ENCODE measurements at places on chromosomes 2 and 18.

DNA sequence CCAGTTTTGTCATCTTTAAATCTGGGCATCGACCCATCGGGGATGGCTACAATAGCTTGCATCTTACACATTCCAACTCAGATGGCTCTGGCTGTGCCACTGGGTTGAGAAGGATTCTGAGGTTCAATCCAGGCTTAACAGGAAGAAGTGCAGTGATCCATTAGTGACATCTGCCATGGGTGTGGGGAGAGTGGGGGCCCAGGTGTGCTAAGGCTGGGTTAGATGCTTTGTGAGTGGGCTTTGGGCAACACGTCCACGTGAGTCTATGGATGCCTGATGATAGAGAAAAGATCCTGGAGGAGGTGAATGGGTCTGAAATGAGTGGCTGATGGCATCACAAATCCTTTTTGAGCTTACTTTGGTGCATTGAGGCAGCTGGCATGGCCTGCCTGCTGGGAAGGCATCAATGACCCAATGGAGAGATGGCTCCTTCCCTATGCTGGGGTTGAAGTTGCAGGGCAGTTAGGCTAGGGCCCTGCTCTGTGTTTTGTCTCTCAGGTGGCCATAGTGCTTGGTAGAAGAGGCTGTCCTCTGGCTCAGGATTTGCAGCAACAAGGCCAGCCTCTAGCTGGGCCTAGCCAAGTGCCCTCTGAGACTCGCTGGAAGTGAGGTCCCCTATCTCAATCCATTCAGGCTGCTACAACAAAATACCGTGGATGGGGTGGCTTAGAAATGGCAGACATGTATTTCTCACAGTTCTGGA, 56.7 kb downstream of the HS1BP3 start:
- DNase-seq, result no peak

GRCh38 chr18:22446325-22446724, 28.6 kb upstream of the CTAGE1 start:
- no peak for DNase-seq

DNA sequence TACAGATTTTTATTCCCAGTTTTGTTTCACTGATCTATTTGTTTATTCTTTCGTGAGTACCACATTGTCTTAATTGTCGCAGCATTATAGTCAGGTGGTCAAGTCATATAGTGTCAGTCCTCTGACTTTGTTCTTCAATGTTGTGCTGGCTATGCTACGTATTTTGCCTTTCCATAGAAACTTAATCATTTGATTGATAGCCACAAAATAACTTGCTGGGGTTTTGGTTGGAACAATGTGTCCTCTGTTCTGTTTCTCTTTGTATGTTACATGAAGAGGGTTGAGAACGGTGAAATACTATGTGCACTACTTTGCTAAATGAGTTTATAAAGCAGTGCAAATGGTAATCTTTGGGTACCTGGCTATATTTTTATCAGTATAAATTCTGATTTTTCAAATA, 64.9 kb upstream of the TTC27 start:
- DNase-seq, result no peak

- no peak for DNase-seq
These were observed 383.1 kb upstream of the ID2 start for GRCh38 chr2:8298783-8299182.
